ENCODE measurements at places on chromosomes 5 and 9.

- DNase-seq = no peak
These were observed 35.8 kb downstream of the TMEM245 start for GRCh38 chr9:109083813-109084405.

GRCh38 chr9:134807716-134808446 is 72.7 kb upstream of the FCN2 start:
- DNase-seq = no peak

DNA sequence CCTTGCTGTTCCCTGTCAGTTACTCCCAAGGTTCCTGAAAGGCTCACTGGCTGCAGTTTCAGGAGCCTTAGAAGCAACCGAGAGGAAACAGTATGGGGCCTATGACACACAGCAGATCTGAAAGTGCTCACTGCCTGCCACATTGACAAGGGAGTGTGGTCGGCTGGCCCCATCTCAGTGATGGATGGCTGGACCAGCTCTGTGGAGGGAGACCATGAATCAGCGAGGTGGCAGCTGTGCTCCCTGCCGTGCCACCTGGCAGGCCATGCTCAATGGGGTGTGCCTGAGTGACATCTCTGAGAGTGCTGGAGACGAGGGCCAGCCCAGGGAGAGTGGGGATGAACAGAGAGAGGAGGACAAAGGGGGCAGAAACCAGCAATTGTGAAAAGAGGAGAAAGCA is 49.1 kb downstream of the DOCK2 start:
- DNase-seq = no peak

- DNase-seq = no peak
These were observed 27.1 kb downstream of the TRMO start for GRCh38 chr9:97895211-97895610.

DNA sequence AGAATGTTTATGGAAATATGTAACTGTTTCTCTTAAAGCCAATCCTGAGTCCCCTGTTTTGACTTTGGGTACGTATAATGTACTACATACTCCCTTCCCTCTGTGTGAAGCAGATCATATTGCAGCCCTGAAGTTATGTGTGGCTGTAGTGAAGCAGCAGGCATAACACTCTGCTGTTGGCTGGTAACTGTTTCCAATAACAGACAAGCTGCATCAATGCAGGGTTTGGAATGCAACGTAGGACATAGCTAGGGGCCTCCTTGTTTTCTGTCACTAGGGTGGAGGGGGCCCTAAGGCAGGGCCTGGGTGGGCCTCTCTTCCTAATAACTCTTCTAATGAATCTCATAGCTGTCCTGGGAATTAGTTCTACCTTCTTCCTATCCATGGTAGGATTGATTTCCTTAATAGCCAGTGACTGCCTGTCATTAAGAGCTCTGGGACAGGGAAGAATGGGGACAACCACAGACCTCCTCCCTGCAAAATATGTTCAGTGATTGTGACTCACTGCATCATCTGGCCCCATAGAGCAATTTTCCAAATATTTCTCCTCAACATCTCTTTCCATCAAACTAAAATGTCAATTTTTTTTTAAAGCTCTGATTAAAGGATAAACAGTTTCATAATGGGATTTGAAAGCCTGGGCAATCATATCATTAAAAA is 129.6 kb upstream of the HMHB1 start:
- DNase-seq = no peak

DNA sequence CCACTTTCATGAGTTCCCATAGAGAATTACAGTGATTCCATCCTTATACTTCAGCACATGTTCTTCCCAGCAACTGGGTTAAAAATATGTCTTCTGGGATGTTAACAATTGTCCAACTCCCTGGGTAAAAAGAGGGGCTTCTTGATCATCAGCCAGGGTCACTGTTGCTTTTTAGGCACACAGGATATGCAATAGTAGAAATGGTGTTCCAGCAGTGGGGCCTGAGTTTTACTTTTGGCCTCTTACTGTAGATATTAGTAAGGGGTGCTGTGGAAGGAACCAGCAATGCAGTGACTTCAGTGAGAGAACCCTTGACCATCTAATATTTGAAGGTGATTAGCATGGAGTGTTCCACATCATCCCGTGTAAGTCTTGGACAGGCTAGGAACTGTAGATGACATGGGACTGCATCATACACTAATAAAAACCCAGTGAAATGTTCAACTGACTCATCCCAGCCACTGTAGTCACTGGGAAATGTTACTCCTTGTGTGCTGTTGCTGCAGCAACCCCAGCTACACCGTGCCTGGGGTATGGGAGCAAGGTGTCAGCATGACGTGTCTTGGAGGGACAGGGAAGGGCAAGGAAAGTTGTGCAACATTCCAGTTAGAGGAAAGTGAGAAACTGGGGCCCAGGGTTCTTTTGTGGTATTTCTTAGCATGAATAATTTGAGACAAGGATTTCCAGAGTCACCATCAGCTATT is 610.9 kb downstream of the RAB3C start:
- no peak for DNase-seq

DNA sequence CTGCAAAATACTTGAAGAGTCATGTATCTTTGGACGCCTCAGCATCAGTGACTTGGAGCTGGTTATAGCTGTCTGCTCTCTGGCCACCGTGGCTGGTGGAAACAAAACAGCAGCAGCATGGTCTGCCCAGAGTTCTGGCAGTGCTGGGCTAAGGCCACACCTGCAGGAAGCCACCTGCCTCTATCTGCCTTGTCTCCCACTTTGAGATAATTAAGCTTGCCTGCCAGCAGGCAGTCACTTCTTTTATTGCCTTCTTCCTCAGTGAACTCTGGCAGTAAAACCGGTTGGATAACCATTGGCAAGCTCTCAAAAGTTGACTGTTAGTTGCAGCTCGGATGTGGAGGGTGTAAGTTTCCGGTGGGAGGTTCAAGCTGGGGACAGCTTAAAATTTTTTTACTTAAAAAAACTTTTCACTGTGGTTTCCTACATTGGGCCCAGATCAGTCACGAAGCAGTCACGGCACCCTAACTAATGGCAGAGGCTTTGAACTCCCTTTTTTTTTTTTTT is 4.9 kb downstream of the SMIM3 start:
- peak; percentile 32 for DNase-seq

DNA sequence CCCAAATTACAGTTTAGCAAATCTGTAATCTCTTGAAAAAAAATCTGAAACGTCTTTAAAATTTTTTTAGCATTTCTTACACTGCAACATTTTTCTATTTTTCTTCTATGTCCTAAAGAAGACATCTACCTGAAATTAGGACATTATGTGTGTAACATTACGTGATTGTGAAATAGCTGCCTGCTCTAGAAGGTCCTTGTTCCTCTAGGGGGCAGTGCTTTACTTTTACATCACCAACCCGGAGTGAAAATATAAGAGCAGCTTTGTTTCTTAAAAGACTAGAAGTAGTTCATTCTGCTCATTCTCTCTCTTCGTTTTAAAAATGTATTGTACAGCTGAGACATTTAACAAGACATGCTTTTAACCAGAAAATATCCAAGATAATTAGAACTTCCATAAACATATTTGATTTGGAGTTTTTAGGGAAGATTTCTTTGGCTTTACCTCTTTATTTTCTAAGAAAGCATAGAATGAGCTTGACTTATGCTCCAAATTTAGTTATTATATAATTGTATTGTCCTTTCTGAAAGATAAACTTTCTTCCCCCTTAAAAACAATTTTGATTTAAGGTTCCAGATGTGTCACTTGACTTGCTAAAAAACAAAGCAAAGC is 48.1 kb upstream of the RIOK2 start:
- no peak for DNase-seq

- DNase-seq = no peak
These were observed 29.0 kb upstream of the PAPPA start for GRCh38 chr9:116124472-116125040.

DNA sequence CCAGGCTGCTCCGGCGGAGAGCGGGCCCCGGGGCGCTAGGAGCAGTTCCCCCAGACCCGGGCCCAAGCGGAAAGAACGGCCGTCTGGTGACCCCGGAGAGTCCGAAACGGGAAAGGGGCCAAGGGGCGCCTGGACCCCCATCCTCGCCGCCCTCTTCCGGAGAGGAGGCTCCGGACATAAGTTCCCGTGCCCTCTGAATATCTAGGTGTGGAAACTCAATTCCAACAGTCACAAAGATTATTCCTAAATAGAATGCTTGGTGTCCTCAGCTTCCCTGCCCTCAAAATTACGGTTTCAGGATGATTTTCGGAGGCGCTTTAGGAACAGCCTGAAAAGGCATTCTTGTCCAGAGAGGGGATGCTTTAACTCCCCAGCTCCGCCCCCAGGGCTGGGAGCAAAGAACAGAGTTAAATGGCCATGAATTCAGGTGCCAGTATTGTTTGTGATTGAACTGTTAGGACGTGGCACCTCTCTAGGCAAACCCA is 681 bp upstream of the LHFPL2 start:
- DNase-seq = no peak

DNA sequence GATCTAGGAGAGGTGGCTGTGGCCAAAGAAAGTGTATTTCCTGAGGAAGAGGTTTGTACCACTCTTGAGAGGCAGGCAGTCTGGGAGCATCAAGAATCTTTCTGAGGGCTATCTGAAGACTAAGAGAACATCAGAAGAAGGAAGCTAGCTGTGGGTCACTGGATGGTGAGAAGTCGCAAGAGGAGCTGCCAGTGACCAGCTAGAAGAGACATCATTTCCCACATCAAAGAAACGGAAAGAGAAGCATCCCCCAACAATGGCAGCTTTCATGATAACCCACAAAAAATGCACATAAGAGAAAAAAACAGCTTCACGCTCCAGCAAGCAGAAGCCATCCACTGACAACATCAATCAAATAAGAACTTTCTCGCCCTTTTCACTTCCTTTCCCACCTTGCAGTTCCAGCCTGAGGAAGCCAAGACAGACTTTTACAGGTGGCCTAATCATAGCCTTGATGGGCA is 25.0 kb upstream of the CEP78 start:
- no peak for DNase-seq

GRCh38 chr5:134224888-134225779 is 739 bp downstream of the PPP2CA start:
- peak; percentile 11 for DNase-seq

DNA sequence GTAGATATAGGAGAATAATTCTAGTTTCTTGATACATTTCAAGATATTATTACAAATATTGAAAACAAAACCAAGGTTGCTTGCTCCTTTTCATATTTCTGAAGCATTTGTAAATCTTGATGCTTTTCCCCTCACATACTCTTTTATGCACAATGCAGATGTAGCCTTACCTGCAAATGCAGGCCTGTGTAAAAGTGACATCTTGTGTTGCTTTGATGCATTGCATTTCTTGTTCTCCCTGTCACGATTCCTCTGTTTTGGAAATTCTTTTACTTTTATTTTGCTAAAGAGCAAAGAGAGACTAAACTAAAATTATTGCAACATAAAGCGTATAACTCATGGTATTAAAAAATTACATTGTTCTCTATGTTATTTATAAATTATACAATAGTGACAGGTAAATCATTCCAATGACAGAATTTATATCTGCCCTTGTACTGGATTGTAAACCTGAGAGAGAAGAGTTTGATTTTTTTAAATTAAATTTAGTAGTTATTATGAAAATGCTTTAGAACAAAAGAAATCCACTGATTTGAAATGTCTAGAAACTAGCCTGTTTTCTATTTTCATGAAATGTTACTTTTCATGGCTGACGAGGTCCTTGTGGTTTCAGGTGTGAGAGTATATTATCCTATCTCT is 970.0 kb downstream of the MAT2B start:
- no peak for DNase-seq

GRCh38 chr9:134355561-134356279 is 29.5 kb downstream of the RXRA start:
- no peak for DNase-seq

- DNase-seq = no peak
These were observed 71.2 kb upstream of the TAF1L start for GRCh38 chr9:32706725-32707100.

GRCh38 chr9:757246-757881 is 84.1 kb upstream of the DMRT1 start:
- DNase-seq = no peak

- no peak for DNase-seq
These were observed 75.8 kb upstream of the ZNF618 start for GRCh38 chr9:113800276-113800675.
